ENCODE measurements at places on chromosomes 5 and 9. TPM values are rescaled to one million over a fixed set of nuclear protein-coding genes. Genes with fewer than 3 reads are reported as not detected.

DNA sequence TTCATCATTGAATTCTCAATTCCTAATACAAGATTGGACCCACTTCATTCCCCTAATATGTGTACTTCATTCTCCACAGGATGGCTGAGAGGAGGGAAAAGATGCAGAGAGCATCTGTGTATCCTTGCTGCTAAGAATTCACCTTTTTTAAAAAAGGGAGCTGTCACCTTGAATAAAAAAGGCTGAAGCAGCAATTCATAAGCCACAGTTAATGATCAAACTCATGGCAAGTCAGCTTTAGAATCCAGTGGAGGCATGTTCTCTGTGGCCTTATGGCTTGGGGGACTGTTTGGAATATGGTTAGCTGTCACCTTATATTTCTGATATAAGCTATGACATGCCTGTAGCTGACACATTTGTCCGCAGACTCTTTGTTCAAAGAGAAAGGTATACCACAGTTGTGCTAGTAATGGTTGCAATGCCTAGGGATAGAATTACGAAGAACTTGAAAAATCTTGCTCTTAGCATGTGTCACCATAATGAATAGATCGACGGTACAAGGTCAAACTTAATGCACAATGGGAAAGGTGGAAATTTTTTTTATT is 256.8 kb upstream of the TNC start:
- DNase-seq = no peak

DNA sequence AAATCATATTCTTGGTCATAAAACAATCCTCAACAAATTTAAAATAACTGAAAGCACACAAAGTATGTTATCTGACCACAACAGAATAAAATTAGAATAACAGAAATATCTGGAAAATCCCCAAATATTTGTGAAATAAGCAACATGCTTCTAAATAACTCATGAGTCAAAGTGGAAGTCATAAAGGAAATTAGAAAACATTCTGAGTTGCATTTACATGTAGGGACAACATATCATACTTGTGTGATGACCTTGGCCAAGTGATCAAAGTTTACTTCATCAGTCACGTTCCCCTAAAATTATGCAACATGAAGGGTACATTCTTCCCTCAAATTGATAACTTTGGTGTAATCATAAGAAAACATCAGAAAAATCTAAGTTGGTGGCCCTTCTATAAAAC is 64.7 kb downstream of the CSF2 start:
- no peak for DNase-seq

NTNG2 gene
- total RNA-seq = 0.42 TPM

C9orf50 gene
- 0.23 TPM for total RNA-seq

BSPRY gene
- 2.3 TPM for total RNA-seq
